ENCODE measurements at places on chromosomes 2 and 18.
A peak's percentile ranks its signal among the peaks of the same experiment; 100 is the strongest.

DNA sequence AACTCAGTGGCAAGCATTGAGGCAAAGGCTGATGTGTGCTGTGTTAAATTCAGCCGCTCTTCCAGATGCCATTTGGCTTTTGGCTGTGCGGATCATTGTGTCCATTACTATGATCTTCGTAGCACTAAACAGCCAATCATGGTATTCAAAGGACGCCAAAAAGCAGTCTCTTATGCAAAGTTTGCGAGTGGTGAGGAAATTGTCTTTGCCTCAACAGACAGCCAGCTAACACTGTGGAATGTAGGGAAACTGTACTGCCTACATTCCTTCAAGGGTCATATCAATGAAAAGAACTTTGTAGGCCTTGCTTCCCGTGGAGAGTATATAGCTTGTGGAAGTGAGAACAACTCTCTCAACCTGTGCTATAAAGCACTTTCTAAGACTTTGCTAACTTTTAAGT lies 195.5 kb upstream of the RAB12 start:
- peak; percentile 26 for DNase-seq

DNA sequence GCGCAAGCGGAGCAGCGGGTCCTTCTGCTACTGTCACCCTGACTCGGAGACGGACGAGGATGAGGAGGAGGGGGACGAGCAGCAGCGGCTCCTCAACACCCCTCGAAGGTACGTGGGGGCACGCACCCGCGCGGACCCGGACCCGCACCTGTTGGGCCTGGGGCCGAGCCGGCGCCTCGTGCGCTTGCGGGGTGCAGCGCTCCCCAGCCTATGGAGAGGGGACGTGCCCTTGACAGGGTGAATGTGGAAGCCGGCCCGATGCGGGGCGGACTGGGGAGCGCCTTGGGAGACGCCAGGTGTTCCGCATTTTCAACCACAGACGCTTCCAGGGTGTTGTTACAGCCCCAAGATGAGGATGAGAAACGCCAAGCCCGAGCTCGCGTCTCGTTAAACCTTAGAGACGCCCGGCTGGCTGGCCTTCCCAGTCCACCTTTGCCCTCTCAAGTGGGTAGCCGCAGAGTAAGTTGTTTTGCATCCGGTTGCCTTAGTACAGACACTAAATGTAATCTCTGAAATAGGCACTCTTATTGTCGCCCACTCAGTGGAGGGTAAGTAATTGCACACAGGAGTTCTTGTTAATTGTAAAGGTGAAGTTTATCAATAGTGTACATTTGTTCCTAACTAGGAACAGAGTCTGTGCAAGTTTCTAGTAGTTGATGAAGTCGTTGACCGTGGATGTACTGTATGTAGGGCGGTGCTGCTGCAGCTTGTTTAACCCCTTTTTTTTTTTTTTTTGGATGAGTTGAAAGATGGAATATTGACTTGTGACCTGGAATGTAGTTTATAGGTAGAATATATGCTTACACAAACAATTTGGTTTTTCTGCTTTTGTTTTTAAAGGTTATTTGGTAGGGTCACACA lies 815 bp downstream of the GMCL1 start:
- peak; percentile 24 for DNase-seq

DNA sequence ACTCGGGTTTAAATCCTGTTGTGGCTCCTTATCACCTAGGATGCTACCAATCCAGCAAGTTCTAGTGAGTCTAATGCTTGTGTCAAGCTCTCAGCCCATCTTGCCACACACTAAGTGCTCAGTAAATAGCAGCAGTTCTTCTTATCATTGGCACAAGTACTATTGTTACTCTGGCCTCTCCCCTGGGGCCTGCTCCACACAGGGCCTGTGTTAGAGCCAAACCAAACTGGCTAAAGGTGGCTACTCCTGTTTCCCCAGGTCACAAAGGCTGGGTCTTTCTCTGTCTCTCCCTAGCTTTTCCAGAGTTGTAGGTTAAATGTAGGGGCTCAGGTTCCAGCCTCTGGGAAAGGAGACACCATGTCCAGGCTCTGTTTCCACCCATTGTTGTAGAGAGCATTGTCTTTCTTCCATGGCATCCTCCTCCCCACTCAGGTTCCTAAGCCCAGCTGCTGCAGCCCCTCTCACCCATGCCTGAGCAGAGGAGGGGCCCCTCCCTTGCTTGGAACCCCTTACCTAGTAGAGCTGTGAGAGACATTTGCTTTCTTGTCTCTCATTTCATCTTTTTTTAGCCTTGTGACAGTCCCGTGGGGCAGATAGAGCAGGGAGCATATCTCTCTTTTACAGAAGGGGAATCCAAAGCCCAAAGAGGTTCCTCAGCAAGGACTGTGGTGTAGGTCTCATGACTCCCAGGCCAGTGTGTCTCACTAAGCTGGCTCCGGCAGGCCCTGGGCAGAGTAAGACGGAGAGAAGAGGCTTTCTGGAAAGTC lies 56.4 kb upstream of the OTOF start:
- DNase-seq, result no peak

- DNase-seq, result peak; percentile 88
Measured at GRCh38 chr2:231677632-231678104, 30.7 kb upstream of the PTMA start.

DNA sequence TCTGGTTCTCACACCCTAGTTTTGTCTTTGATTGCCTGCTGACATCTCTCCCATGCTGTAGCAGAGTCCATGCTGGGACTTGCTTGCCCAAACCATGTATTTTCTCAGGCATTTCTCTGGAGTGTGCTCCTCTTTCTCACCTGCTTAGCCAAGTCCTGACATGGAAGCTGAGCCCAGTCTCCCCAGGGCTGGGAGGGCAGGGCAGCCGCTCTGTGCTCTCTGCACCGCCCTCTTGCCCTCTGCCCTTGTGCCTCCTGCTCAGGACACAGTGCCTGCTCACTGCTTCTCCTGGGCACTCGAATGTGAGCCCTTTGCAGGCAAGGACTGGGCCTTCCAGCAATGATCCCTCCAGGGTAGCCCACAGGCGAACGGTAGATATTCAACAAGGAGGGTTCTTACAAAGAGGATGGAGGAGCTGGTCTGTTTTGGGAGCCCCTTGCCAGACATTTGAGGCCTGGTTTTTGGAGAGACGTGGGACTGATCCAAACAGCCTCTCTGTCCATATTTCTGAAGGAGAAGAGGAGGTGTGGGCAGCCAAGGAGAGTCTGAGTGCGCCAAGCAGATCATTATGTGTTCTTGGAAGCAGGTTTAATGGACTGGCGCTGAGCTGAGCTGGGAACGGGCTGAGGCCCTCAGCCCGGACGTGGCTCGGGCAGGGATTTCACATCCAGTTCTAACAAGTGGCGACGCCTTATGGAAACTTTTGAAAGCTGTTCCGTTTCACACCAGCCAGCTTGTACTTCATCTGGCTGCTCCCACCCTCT lies 4.0 kb downstream of the SLC14A2 start:
- no peak for DNase-seq

- DNase-seq, result no peak
Measured at GRCh38 chr2:120988700-120989511, 253.2 kb downstream of the GLI2 start.

- DNase-seq, result peak; percentile 73
Measured at GRCh38 chr2:217903859-217904613, 98.8 kb downstream of the TNS1 start.

DNA sequence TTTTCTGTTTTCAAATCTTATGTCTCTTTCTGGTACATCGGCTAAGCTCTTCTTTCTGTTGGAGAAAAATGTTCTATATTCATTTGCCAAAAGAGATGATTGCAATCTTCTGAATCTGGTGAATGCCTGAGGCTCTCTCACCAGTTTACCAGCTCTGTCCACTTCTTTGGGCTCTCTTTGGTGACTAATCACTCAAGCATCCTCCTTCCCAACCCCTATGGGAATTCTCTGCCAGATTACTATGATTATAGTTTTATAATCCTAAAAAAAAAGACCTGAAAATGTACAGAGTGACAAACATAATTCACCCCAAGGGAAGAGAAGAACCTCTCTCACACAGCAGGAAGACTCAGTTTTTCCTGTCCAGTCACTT lies 187.3 kb downstream of the CAMKMT start:
- DNase-seq, result peak; percentile 80

GRCh38 chr2:15092181-15092580 lies 459.7 kb downstream of the LRATD1 start:
- no peak for DNase-seq

DNA sequence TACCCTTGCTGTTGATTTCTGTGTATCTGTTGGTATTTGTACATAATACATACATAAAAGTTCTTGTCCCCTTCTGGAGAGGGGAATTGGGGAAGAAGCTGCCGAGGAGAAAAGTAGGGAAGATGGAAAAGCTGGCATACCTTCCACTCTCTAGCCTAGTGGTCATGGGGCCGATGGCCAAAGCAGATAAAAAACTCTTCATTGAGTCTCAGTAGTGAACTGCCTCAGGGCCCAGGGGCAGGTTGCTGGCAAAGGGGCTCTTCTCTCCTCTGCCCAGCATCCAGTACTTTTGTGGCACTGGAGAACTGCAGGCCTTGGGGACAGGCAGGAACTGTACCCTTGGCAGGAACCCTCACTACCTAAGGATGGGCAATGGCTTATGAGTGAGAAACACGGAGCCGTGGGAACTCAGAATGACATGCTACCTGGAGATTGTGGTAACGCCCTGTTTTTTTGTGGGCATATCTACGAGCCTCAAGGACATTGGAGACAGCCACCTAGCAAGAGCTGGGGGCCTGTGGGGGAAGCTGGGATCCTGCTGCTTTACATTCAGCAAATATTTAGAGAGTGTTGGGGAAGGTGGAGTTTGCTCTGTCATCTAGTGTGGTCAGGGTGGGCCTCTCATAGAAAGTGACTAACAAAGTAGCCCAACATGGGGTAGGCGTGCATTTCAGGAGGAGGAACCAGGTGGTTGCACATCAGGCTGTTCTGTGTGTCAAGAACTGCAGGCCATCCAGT lies 22.6 kb upstream of the ITGB6 start:
- DNase-seq, result no peak

GRCh38 chr2:113977660-113978523 lies 88.0 kb downstream of the ACTR3 start:
- DNase-seq, result peak; percentile 62

DNA sequence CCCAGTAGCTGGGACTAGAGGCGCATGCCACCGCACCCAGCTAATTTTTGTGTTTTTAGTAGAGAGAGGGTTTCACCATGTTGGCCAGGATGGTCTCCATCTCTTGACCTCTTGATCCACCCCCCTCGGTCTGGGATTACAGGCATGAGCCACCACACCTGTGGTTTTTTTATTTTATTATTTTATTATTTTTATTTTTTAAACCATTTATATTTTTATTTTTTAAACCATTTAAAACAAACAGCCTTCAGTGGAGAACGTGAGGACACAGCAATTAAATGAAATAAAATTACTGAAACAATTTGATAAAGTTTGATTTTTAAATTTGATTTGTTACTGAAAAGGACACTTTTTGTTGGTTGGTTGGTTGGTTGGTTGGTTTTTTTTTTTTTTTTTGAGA lies 181.0 kb downstream of the AGAP1 start:
- DNase-seq, result no peak

DNA sequence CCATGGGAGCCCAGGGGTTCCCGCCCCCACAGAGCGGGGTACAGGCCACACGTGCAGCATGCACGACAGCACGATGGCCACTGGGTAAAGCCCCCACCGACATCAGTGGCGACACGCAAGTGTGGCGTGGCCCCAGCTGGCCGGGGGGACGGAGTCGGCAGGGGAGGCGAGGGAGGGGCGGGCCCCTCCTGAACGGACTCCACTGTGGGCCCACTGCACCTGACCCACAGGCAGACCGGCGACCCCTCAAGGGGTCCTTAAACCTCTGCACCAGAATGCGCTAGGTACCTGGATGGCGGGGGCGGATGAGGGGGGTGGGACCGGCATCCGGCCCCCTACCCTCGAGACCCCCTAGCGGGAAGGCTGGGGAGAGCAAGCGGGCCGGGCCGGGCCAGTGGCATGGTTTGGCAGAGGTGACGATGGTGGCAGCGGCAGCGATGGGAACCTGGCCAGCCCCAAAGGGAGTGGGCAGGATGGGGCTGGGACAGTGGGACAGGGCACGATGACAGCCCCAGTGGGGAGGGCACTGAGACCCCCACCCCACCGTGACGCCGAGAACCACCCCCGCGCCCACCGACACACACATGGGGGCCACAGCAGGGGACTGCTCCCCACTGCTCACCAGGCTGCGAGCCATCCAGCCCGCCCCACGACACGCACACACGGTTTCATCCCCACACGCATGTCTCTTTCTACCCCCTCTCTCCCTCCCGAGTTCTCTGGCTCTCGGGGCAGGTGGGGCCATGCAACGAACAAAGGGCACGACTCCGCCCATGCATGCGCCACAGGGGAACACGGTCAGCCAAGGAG lies 91.9 kb upstream of the ANKRD30BL start:
- no peak for DNase-seq

DNA sequence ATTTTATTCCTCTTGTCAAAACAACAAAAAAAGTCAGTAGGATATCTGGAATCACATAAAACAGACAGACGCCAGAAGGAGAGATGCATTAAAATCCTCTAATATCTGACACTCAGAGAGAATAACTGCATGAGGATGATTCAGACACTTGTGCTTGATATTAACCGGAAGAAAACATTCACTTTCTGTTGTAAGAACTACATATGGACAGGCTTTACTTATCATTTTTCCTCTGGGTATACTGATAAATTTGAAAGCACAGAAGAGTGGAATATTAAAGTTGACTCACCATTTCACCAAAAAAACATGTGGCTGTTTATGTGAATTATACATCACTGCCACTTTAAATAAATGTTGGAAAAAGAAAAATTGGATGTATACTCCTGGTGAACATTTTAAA lies 589.1 kb upstream of the CDH2 start:
- DNase-seq, result peak; percentile 61

DNA sequence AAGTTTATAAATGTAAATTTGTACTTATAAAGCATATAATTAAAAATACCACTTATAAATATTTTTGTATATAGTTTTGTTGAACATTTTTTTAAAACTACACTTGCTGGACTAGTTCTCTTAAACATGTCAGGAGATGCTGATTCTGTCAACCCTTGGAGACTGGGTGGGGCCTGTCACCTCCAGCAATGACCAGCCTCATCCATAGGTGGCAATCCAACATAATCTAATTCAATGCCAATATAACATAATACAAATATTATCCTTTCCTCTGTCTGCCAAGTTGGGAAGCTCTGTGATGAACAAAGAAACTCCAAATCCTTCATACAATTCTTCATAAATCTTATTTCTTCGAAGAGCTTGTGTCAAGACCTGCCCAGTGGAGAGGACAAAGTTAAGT lies 140.4 kb downstream of the RBMS1 start:
- no peak for DNase-seq

- no peak for DNase-seq
Measured at GRCh38 chr18:46161703-46162396, 57.7 kb downstream of the HAUS1 start.

DNA sequence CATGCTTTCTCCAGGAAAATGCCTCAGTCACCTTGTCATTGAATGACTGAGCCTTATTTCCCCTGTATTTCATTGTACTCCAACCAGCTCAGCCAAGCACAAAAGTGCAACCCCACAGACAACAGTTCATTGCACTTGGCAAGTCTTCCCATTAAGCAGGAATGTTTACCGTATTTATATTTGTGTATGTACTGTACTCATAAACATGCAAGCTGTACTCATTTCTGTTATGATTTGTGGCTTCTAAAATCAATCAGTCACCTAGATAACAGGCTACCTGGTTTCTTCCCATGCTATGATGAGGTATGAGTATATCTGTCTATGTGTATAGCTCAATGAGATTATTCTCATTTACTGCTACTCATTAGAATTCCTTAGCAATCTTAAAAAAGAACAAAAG lies 505.5 kb upstream of the FAM98A start:
- peak; percentile 26 for DNase-seq

GRCh38 chr18:69717586-69717985 lies 230.1 kb downstream of the CD226 start:
- DNase-seq, result no peak

GRCh38 chr2:65326276-65326675 lies 98.6 kb downstream of the ACTR2 start:
- no peak for DNase-seq
